Ecto neural progenitor cell (in vitro differentiated cells): ENCODE measurements at places on chromosomes 5 and 9.

DNA sequence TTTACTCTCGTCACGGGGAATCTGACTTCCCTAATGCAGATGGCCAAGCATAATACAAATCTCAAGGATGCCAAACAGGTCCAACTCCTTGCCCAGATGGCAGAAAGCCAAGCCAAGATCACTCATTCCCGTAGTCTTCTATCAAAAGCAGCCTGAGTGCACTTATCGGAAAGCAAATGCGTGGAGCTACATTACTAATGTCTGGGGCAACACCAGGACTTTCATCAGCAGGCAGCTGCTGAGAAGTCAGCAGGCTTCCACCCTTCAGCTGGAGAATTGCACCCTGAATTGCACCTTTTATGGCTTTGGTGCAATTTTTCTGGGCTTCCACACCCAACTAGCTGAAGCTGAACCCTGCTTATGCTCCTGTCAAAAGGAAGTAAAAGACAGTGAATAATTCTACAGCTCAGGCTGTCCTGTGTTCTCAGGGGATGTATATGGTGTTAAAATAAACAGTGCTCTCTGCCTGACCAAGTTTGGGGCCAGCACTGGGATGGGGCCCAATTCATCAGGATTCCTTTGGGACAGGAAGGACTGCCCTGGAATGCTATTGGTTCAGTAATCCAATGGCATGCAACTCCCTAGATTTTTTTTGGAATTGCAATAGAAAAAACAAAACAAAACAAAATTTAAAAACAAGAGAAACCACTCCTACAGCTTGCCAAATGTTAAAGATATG, 92.6 kb downstream of the DPYSL3 start:
- DNase-seq: no peak

- DNase-seq: peak; percentile 44
These were observed 27.8 kb upstream of the LAMC3 start for GRCh38 chr9:130981002-130981755.

GRCh38 chr5:58407042-58407719, 52.7 kb downstream of the PLK2 start:
- no peak for DNase-seq

GRCh38 chr9:36457836-36458429, 57.9 kb upstream of the RNF38 start:
- DNase-seq: no peak

- DNase-seq: peak; percentile 79
These were observed 601.8 kb downstream of the CCDC171 start for GRCh38 chr9:16154521-16155078.

DNA sequence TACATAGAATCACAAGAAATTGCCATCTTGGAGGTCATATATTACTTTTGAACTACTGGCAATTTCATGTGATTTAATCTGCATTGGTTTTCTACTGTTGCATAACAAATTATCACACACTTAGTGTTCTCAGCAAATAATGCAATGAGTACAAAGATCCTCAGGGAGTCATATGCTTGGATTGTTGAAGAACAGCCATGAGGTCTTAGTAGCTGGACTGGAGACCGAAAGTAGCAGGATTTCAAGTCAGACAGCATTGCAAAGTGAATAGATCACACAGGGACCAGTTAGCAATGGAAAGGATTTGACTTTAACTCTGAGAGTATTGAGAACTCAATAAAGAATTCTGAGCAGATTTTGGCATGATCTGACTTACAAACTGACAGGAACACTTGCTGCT, 32.2 kb upstream of the FRMD3 start:
- DNase-seq: no peak

- peak; percentile 92 for DNase-seq
These were observed at the start of gene ARHGEF39 for GRCh38 chr9:35664531-35665470. Gene ARHGEF39 (minus strand): TSS chr9:35665195. CDS start chr9:35665169, 26 bp downstream.

DNA sequence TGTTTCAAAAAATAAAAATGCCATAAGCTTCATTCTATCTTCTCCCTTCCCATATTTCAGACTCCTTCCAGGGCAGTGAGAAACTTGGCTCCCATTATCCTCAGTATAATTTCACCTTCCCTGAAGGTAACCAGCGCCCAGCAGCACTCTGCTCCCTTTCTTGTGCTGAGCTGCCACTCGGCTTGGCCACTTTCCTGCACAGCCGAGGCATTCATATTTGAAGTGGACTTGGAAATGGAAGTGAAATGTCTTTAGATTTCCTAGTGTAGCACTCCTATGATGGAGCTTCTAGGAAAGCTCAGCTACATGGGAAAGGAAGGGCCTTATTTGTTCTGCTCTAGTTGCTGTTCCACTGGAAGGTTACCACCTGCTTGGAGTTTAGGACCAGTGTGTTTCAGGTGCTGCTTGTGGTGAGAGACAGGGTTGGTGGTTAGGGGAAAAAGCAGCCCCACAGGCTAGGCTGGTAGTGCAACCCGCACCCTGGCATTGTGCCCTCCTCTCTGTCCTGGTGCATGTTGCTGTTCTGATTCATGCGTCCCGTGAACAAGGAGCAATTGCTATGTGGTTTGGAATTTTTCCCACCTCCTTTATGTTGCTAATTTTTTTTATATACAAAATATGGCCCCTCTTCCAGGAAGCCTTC, 53.8 kb downstream of the RAD23B start:
- no peak for DNase-seq

- DNase-seq: no peak
These were observed 828.1 kb upstream of the GRAMD2B start for GRCh38 chr5:125595095-125595494.

GRCh38 chr9:89379508-89380115, 61.3 kb downstream of the SECISBP2 start:
- DNase-seq: no peak

GRCh38 chr9:16145196-16145950, 592.5 kb downstream of the CCDC171 start:
- DNase-seq: no peak

DNA sequence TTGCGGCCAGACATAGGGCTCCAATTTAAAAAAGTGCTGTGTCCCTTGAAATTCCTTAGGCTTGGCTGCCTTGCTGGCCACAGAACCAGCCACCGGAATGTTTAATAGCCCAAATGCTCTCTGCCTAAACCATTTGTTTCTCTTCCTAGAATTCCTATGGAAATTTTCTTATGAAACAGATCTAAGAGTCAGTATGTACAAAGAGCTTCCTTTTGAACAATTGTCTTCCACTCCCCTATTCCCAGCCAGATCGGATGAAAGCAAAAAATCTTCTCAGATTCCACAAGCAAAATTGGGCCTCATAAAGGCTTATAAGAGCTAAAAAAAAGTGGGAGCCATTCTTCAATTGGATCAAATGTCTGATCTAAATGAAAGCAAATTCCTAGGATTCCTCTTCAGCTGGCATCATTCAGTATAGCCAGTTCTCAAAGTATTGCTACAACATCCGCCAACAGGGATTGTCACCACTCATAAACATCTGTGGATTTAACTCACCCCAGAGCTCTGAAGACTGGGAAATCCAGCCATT, 104.3 kb downstream of the CEMIP2 start:
- DNase-seq: no peak

- DNase-seq: no peak
These were observed 39.6 kb downstream of the PCDHGC5 start for GRCh38 chr5:141528291-141528984.

GRCh38 chr5:1983401-1983800, 100.7 kb upstream of the IRX4 start:
- DNase-seq: peak; percentile 22

DNA sequence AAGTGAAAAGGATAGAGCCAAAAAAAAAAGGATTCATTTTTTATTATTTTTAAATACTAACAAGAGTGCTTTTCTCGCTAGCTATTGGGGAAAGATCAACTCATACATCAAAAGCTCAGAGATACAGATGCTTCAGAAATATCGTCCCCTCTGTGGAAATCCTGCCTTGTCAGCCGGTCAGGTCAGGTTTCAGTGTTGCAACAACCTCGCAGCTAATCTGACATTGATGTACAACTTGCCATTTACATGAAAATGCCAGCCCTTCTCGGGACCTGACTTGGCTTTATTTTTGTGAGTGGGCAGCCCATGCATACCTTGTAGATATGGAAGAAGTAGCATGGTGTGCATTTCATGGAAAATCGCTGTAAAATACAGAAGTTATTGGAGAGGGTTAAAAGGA, 358.8 kb upstream of the ADAMTS16 start:
- no peak for DNase-seq

- DNase-seq: no peak
These were observed 1211.0 kb upstream of the CDH6 start for GRCh38 chr5:29982457-29982856.
